ENCODE measurements at places on chromosomes 1 and 21.

DNA sequence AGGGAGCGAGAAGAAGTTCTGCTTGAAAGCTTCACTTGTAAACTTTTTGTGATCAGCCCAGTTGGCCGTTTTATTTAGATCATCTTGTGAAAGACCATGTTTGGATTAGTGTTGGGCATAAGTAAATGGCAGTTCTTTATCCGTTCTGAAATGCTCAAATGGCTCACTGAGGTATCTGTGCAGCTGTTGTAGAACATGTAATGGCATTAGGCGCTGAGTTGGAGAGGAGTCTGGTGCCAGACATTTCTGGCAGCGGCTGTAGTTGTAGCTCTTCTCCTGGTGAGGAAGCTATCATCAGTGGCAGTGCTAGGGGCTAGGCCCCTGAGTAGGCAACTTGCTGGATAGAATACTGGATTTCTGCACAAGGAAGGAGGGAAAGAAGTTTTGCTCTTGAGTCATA is 321.6 kb downstream of the LMO4 start:
- no peak for DNase-seq

- peak; percentile 67 for DNase-seq
Measured at GRCh38 chr1:182084487-182085316, 23.2 kb upstream of the ZNF648 start.

GRCh38 chr1:225879521-225880221 is 2.5 kb downstream of the TMEM63A start:
- no peak for DNase-seq

- no peak for DNase-seq
Measured at GRCh38 chr1:917076-917459, 6.7 kb upstream of the SAMD11 start.

DNA sequence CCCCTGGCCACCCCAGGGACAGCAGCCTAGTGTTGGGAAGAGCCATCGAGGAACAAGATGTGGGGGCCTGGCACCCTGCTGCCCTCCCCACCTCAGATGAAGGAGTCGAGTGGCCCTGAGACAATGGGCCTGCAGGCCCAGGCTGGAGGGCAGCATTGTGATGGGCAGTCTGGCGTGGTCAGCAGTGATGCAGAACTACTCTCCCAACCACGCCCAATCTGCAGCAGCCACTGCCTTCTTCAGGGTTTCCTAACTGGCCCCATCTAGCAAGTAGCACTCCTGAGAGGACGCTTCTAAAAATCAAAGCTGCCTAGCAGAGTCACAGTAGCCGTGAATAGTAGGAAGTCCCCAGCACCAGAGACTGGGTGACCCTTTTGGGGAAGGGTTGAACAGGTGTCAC is 18.5 kb downstream of the CDCP2 start:
- no peak for DNase-seq

GRCh38 chr21:25298512-25299491 is 308.5 kb downstream of the MRPL39 start:
- peak; percentile 11 for DNase-seq

- peak; percentile 86 for DNase-seq
Measured at GRCh38 chr1:222654849-222655248, 37.0 kb downstream of the MIA3 start.

- DNase-seq, result peak; percentile 67
Measured at GRCh38 chr21:46065215-46065913, 32.5 kb upstream of the COL6A2 start.

DNA sequence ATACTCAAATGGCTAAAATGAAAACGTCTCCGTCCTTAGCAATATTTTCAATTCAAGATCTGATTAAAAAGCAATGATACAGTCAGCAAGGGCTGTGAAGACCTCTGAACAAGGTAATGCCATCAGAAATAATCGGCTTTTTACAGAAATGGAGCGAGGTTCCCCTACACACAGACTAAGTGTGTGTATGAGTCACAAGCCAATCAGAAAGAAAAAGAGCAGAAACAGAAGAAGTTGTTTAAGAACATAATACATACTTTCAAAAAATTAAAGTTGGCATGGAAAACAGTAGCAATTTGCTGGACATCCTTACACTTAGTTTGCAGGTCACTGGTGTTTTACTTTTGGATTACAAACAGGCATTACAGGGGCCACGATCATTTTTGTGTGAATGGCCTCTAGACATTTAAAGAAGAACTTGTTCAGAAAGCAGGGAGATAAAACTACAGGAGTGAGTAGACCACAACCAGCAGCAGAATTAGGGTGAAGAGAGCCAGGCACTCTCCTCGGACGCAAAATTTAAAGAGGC is 350.0 kb upstream of the RUNX1 start:
- no peak for DNase-seq

DNA sequence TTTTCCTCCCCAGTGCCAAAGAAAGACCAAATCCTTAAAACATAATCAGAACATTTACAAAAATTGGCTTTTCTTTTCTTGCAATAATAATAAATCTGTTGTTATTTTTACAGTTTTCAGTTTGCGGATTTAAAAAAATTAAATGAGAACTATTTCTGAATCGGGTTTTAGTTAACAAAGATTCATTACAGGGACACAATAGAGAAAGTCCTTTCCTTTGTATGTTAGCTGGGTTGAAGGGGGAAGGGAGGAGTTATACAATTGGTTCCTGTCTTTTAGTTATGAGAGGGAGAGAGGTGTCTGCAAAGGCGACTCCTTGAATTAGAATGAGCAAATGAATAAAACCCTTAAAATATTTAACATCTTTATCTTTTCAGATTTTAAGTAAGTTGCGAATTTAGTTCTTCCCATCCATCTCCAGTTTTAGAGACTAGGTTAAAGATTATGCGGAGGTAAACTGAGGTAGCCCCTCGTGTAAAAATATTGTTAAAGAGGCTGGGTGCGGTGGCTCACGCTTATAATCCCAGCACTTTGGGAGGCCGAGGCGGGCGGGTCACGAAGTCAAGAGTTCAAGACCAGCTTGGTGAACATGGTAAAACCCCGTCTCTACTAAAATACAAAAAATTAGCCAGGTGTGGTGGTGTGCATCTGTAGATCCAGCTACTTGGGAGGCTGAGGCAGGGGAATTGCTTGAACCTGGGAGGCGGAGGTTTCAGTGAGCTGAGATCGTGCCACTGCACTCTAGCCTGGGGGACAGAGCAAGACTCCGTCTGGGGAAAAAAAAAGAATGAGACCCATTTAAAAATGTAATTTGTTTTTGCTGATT is 3.9 kb downstream of the SPEN start:
- DNase-seq, result no peak

GRCh38 chr1:59349101-59349500 is 52.2 kb downstream of the FGGY start:
- DNase-seq, result no peak

- no peak for DNase-seq
Measured at GRCh38 chr1:66757722-66758240, 5.5 kb downstream of the DYNLT5 start.

GRCh38 chr1:170668209-170669106 is 4.5 kb downstream of the PRRX1 start:
- DNase-seq, result peak; percentile 39

GRCh38 chr1:185880779-185881333 is 146.7 kb downstream of the HMCN1 start:
- DNase-seq, result no peak

DNA sequence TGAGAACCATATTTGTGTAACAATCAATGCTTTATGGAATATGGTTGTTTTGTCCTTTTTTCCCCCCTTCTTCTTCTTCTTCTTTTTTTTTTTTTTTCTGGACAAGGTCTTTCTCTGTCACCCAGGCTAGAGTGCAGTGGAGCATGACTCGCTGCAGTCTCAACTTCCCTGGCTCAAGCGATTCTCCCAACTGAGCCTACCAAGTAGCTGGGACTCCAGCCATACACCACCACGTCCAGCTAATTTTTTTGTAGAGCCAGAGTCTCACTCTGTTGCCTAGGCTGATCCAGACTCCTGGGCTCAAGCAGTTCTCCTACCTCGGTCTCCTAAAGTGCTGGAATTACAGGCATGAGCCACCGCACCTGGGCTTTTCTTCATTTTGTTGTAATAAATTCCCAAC is 86.7 kb downstream of the FMN2 start:
- DNase-seq, result no peak

- DNase-seq, result no peak
Measured at GRCh38 chr21:15436031-15436430, 293.8 kb upstream of the USP25 start.

DNA sequence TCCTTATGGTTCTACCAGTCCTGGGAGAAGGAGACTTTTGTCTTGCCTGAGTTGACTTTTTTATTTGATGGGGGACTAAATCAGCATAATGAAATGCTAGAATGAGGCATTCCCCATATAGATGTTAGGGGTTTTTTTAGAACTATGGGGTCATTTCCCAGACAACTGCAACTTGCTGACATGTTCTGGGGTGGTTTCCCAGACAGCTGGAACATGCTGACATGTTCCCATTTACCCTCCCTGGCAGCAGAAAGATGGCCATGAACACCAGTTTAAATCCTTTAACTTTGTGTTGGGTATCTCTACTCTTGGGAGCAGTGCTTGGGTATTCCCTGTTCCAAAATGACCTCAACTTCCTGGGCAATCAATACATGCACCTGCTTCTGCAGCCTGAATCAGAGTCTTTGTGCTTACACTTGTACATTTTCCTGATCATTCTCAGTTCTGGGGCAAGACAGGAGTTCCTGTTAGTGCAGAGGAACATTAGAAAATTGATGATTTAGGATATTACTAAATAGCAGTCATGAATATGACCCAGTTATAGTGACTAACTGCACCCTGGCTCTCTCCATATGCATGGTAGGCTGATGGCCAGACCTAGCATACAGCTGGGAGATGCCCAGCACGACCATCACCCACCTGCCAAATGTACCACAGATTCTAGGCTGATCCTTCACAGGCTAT is 75.4 kb upstream of the CD5L start:
- no peak for DNase-seq

- DNase-seq, result no peak
Measured at GRCh38 chr1:92511541-92511940, 24.8 kb upstream of the GFI1 start.

DNA sequence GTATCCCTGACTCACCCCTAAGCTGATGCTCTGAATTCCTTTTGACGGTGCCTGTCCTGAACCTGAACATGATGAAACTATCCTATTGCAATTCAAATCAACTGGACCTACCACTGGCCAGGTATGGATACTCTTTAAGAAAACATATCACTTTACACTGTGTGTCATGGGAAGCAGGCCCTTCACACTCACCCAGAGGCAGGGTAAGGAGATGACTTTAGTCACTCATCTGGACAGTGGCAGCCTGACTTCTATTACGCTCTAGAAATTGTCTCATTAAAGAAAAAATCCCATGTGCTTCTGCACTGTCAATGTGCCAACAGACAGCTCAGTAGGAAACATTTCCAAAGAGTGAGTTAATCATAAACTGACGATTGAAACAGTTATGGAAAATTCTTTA is 94.3 kb downstream of the VAV3 start:
- no peak for DNase-seq

- DNase-seq, result peak; percentile 47
Measured at GRCh38 chr1:167627615-167627864, 2.5 kb upstream of the RCSD1 start.

DNA sequence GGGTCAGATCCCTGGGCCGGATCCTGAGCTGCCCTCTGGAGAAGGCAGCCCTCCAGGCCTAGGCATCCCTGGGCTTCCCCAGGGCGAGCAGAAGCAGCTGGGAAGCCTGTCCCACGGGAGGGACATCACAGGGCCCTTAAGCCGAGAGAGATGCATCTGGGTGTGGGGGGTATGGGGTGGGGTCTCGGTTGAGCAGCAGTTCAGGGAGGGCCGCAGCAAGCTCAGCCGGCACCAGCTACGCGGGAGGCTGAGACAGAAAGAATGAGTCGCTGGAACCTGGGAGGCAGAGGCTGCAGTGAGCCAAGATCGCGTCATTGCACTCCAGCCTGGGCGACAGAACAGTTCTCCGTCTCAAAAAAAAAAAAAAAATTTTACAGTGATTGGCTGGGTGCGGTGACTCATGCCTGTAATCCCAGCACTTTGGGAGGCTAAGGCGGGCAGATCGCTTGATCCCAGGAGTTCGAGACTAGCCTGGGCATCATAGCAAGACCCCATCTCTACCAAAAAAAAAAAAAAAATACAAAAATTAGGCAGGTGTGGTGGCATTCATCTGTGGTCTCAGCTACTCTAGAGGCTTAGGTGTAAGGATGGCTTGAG is 37.7 kb downstream of the RRP1 start:
- DNase-seq, result no peak

GRCh38 chr1:183580281-183580682 is 10.0 kb downstream of the NCF2 start:
- no peak for DNase-seq

- DNase-seq, result no peak
Measured at GRCh38 chr1:45722809-45723208, 27.6 kb downstream of the IPP start.

- peak; percentile 36 for DNase-seq
Measured at GRCh38 chr1:94094469-94095111, 26.4 kb downstream of the ABCA4 start.

DNA sequence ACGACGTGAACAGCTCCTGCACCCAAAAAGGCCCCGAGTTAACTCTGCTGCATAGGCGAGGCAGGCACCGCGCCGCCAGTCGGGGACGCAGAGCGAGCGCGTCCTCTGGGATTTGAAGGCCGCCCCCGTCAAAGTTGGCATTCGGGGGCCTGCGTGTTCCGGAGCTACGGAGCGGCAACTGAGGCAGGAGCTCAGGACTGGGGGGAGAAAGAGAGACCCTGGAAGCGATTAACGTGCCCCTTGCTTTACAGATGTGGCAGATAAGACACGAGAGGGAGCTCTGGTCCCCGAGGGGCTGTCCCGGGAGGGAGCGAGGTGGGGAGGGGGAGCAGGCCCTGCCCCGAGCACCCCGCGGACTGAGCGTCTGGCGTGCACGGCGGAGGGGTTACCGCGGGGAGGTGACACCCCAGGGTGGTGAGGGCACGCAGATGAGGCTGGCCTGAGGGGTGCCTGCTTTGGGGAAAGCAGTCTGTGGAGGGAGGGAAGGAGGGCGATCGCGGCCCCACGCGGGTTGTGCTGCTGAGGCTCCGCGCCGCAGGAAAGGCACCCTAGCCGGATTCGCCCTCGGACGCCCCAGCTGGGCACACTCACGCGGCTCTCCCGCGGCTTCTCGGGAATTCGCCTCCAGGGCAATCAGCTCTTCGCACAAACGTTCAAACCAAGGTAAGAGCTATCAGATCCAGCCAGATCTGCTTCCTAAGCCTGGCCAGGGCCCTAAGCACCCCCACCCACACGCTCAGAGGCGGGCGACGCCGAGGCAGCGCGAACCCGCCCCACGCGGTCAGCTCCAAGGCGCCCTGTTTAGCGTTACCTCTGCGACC is 26.5 kb downstream of the ACTA1 start:
- DNase-seq, result peak; percentile 16

DNA sequence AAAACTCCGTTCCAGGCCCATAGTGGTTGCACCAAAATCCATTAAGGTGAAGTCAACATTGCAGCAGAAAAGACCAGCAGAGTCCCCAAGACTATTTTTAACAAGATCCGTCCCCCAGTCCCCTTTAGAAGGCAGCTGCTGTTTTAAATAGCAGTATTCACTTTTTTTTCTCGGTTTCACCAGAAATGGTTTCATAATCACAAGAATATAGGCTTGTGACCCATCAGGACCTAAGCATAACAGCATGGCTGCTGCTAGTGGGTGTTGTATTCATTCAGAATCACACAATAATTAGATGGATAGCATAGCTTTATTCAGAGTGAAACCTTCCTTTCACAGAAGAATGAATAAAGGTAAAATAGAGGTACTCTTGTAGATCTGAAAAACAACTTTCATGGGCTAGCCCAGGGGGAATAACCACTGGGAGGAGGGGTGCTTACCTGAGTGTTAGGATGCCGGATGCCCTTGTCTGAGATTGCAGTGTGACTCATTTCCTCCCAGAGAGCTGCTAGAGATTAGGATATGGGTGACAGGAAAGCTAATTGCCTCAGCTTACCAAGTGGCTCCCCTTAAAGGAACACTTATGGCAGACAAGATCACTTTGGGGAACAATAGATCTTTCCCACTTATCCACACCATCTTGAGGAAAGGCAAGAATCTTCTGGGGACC is 35.0 kb downstream of the ACKR1 start:
- DNase-seq, result no peak

Measured in hematopoietic multipotent progenitor cell (in vitro differentiated cells).